ENCODE measurements at places on chromosomes 4 and X.
A peak's percentile ranks its signal among the peaks of the same experiment; 100 is the strongest.

- no peak for DNase-seq
Observed at GRCh38 chrX:76971393-76972376, 475.5 kb upstream of the FGF16 start.

DNA sequence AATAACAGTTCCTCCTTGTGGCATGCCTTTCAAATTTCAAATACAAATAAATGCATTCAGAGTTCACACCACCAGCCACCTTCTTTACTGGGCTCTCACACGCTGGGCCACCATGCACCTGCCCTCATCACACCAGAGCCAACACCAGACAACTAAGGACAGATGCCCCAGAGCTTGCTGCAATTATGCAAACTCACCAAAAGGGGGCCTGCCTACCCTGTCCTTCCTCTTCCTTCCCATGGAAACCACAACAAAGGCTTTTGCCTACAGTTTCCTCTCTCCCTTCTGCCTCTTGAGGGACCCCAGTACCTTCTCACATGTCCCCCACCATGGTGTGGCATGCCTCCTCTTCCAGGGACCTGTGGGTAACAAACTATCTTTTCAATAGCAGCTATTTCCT is 1333.9 kb upstream of the TENM3 start:
- DNase-seq: peak; percentile 4

- DNase-seq: no peak
Observed at GRCh38 chr4:144868309-144868708, 222.4 kb downstream of the HHIP start.

DNA sequence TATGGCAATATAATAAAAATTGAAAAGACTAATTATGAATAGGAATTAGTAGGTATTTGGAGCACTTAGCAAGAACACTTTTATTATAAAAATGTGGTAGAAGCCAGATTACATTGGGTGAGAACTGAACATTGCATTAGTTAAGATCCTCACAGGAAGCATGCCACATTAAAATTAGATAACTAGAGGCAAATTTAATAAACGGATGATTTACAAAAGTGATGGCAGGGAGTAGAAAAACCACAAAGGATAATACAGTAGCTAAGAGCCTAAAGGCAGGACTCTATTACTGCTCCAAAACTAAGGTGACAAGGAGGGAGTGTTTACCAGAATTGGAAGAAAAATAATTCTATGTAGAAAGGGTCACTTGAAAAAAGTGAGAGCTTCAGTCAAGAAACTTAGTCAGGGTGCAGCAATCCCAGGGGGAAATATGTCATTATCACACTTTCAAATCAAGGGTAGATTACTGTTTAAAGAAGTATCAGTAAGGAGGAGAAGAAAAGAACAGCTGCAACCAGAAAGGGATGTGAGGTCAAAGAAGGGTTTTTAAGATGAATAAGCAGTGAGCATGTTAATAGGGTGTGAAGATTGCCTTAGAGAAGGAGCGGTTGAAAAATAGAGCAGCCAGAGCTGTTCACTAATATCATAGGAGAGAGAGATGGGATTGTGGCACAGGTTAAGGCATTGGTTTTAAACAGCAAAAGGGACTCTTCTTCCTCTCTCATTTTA is 84.6 kb downstream of the NDST4 start:
- DNase-seq: no peak

- peak; percentile 33 for DNase-seq
Observed at GRCh38 chrX:30196322-30196721, 19.0 kb upstream of the MAGEB2 start.

GRCh38 chr4:74308215-74308614 is at the start of gene EPGN:
TSS of gene EPGN (plus strand) at chr4:74308470. CDS start at chr4:74308534, 64 bp downstream.
- DNase-seq: peak; percentile 19

DNA sequence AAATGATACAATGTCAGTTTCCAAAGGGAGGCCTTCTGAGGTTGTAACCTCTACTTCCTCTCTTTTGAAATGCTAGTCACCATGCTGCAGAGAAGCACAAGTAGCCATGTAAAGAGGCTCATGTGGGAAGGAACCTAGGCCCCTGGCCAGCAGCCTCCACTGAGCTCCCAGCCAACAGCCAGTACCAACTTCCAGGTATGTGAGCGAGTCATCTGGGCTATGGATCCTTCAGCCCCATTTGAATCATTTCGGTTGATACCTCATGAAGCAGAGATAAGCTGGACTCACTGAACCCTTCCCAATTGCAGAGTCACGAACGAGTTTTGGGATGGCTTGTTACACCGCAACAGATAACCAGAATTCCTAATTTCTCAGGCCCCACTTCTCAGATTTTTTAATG is 187.0 kb upstream of the LDB2 start:
- no peak for DNase-seq

DNA sequence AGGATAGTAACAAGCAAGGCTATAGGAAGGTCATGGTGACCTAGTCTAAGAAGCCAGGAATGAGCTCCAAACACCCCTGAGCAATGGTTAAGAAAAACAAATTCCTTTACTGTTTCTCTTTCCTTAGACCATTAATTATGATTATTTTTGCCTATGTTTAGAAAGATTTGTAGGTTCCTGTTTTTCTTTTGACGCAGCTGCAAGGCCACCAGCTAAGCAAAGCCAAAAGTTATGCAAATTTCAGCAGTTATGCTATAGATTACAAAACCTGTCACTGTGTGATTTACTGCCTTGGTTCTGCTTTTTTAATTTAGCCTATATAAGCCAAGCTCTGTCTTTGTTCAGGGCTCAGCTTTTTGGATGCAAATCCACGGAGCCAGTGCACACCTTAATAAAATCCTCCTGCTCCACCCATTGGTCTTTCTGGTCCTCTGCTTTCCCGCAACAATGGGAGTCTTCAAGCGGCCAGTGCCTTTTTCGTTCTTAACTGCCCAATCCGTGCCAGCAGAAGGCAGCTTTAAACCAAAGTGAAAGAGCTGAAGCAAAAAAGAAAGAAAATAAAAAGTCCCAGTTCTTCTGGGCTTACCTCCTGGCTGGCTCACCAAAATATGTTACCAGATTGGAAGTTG is 1.4 kb upstream of the CEP135 start:
- peak; percentile 22 for DNase-seq

DNA sequence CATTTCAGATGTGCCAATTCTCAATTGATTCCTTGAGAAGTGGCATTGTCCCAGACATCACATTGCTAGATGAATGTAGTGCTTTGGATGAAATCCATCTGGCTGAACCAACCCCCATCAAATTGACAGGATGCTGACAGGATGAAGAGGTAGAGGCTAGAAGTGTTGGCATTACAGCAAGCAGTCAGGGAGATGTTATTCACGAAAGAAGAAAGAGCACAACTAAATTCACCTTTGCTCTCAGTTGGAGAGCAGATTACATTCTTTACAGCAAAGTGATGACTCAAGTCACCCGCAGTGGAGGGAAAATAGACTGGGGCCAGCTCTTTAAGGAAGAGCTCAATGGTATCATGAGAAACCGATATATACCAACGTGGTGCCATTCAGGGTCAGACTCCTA is 259.6 kb downstream of the C4orf33 start:
- DNase-seq: peak; percentile 68

- DNase-seq: peak; percentile 63
Observed at GRCh38 chr4:53943345-53944085, 120.9 kb downstream of the CHIC2 start.

- DNase-seq: peak; percentile 66
Observed at GRCh38 chrX:44071847-44072551, 98.8 kb upstream of the NDP start.

- DNase-seq: peak; percentile 54
Observed at GRCh38 chrX:101108284-101108683, 10.3 kb downstream of the CENPI start.

- peak; percentile 75 for DNase-seq
Observed at GRCh38 chr4:145347684-145348083, 134.0 kb upstream of the SMAD1 start.

- no peak for DNase-seq
Observed at GRCh38 chr4:109622626-109623025, 62.6 kb downstream of the MCUB start.

DNA sequence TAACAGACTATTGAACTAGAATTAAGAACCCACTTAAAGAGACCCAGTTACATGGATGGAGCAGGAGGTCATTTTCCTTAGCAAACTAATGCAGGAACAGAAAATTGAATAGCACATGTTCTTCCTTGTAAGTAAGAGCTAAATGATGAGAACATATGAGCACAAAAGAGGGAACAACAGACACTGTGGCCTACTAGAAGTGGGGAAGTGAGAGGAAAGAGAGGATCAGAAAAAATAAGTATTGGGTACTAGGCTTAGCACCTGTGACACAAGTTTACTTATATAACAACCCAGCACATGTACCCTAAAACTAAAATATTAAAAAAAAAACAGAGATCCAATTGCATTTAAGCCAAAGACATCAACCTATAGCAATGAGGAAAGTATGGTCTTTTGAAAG is 26.2 kb downstream of the ARAP2 start:
- no peak for DNase-seq

DNA sequence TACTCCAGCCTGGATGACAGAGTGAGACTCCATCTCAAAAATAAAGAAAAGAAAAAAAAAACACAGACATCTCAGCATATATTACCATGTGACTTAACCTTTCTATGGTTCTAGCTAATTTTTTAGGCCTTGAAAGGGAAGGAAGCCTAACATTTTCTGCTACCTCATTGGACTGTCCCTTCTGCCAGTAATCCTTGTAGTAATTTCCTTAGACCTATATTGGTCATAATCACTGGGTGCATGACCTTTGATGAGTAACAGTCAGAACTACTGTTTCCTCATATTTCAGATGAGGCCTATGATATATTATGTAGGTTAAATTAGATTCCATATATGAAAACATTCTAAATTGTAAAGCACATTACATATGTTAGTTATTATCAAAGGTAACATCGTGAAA is 9.6 kb downstream of the XIAP start:
- peak; percentile 37 for DNase-seq

GRCh38 chr4:39636531-39637184 is 2.0 kb downstream of the SMIM14 start:
- peak; percentile 58 for DNase-seq

DNA sequence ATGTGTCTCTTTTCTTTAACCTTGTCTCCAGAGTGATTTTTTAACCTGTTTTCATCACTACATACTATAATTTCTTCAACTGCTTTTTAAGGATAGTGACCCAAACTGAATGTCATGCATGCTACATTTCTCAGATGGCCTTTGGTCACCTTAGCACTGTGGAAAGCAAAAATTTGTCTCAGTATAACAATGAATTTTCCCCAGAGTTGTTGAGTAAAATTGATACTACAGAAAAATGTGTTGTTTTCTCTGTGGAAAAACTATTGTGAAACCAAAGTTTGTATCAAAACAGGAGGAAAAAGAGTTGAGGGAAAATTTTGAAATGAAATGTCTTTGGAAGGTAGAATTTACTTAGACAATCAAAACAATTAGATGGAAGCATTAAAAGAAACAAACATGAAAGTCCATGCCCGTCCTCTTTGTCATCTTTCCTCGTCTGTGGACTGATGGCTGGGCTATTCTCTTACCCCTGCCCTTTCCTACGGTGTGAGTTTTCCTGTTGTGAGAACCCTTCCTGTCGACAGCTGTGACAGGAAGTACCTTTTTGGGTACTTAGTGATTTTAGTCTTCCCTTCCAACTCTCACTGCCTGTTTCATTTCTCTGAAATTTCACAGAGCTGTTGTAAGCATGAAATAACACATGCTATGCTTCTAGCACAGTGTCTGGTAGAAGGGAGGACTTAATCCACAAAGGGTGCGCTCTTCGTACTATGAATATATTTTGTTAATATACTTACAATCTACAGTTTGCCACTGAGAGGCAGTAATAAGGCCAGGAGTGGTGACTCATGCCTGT is 50.8 kb downstream of the LRP2BP start:
- peak; percentile 36 for DNase-seq

DNA sequence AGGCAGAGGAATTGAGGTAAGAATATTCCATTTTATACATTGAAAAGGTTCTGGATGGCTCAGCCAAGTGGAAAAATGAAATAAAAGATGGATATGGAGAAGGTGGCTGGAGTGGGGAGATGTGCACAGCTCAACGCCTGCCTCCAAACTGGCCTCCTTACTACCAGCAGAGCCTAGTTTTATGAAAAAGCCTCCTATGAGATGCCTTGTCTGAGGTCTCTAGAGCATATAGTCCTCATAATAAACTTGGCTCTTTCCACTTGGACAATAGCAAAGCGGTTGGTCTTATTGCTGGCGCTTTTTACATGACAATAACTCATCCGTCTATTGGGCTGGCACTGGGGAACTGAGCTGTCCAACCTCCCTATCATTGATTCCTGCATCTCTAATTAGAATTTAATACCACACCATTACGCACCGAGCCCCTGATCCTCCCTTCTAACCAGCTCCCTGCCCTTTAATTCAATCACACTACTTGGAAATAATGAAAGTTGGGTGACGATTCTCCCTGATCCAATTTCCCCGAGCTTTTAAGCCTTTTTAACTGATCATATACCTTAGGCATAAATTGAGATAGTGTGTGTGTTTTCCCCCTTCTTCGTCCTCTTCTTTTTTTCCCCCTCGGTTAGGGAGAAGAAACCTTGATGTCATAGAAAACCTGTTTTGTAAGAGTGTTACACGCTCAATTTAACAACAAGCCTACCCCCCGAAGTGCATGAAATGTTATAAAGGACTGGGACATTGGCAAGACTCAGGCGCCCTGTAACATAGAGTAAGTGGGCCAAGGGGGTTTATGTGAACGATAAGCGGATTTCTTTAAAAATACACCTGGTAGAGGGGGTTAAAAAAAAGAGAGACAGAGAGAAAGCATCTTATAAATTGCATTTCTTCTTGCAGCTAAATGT is at the start of gene PHOX2B:
Gene PHOX2B, minus strand, starts transcription at position 155 of the 905 bp plus-strand sequence. Its CDS starts 115 bp downstream, at position 40.
- no peak for DNase-seq

- no peak for DNase-seq
Observed at GRCh38 chrX:148499638-148500422, 587 bp upstream of the AFF2 start.

- DNase-seq: no peak
Observed at GRCh38 chr4:2064276-2064991, 5.3 kb downstream of the NAT8L start.

DNA sequence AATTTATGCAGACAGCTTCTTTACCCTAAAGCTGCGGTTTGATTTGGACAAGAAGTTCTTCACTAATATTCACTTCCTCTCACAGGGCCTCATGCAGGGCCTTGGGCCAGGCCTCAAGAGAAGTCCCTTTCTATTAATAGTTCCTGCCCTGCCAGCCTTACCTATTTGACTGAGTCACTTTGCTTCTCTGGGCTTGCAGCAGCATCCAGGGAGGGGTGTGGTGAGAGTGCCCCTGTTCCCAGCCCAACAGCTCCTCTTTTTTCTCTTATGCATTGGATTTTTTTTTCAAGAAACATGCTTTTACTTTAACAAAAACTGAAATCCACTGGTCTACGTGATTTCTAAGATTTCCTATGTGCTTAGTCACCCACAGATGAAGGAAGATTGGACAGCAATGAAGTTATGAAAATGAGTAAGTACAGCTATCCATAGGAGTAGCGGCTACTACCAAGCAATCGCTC is 26.7 kb downstream of the FAM156B start:
- DNase-seq: peak; percentile 62

DNA sequence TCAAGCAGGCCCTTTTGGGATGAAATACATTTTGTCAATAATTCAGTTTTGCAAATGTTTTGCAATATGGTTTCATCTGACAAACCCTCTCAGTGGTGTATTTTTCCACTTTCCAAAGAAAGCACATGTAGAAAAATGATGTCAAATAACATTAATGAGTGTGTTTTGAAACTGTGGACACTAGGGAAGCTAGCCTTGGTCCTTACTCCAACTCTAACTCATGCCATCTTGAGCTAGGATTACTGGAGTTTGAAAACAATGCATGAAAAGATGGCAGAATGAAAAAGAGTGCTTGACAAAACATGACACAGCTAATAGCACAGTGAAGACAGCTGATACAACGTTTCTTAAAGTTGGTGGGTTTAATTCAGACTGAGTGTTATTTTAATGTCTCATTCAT is 41.4 kb downstream of the HAND2 start:
- DNase-seq: no peak

- DNase-seq: no peak
Observed at GRCh38 chr4:62814510-62815047, 1594.7 kb downstream of the TECRL start.

GRCh38 chrX:72131317-72132294 is at the start of gene RTL5:
TSS of gene RTL5 (minus strand) at chrX:72131915.
- peak; percentile 87 for DNase-seq

Measured in choroid plexus epithelial cell (primary cell).